ENCODE measurements at places on chromosomes 11 and 22. TPM values are rescaled to one million over a fixed set of nuclear protein-coding genes. Genes with fewer than 3 reads are reported as not detected.

DNA sequence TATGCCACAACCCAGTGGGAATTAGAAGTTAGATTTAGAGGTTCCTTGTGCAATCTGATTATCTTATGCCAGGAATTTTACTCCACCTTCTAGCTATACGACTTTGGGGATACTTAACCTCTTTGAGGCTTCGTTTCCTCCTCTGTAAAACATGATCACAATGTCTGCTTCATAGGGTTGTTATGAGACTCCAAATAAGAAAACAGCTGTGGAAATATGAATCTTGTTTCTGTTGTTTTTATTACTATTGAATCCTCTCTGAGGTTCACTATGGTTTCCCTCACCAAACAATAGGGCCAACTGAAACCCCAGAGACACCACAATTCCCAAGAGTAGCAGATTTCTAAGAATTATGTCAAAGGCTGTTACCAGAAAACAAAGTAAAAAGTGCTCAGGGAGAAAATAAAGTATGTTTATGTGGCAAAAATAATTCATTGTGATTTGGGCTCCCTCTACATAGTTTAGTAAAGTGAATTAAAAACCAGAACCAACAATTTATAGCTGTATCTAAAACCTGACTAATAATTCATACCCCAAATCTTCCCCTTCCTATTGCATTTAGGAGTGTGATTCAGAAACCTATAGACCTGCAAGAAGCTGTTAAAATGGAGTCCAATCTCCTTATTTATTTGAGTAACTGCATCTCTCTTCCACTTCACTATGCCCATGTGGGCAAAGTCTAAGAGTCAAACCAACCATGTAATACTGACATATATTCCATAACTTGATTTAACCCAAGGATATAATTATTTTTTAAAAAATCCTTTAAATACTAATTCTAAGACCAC lies 38.4 kb downstream of the AMBRA1 start:
- DNase-seq, result peak; percentile 65

DNA sequence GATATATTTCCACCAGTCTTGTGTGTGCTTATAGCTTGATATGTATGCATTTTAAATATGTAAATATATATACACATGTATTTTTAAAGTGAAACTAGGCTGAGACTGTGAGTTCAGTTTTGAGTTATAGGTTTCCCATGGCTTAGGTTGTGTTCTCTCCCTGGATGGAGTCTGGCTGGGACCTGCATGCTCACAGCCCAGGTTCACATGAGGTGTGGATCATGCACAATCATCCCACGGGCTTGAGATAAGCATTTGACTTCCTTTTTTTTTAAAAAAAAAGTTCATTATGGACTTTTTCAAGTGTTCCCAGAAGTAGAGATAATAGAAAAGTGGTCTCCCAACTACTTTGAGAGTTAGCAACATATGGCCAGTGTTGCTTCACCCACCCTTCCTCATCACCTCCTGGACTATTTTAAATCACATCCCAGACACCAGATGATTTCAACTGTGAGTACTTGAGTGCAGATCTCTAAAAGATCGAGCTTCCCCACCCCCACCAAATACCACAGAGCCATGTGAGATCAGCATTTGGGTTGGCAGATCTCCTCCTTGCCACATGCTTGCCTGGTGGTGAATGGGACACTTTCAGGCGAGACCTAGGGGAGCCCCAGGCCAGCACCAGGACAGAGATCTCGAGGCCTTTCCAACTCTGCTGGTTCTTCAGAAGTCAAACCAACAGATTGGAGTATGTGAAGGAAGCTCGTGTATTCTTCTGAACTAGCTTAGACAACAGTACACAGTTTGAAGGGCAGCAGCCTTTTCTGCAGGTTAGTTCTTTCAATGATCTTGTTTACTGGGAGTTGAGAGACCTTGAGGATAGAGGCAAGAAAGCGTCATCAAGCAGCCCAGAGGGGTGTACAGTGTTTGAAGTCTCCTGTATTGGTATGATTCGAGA lies 15.9 kb downstream of the MED15 start:
- DNase-seq, result peak; percentile 40

DNA sequence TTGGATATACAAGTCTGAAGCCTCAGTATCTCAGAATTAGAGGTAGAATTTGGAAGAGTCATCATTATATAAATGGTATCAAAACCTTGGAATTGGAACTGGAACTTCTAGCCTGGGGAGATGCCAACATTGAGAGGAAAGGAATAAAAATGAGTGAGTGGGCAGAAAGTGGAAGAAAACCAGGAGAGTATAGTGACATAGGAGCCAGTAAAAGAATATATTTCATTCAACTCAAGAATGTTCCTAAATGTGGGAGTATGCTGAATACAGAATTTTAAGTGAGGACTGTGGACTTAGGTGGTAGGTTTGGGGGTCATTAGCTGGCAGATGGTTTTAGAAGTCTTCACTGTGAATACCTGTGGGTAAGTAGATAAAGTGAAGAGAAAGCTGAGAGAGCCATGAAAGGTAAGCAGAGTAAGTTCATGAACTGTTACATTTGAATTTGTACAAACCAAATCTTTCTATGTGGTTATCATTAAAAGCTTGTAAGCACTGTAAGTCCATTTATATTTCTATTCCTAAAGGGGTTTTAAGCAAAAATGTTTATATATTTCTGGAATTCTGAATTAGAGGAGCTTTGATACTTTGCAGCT lies 60.2 kb downstream of the PDHX start:
- no peak for DNase-seq

Gene OTOG
- total RNA-seq, result not detected

DNA sequence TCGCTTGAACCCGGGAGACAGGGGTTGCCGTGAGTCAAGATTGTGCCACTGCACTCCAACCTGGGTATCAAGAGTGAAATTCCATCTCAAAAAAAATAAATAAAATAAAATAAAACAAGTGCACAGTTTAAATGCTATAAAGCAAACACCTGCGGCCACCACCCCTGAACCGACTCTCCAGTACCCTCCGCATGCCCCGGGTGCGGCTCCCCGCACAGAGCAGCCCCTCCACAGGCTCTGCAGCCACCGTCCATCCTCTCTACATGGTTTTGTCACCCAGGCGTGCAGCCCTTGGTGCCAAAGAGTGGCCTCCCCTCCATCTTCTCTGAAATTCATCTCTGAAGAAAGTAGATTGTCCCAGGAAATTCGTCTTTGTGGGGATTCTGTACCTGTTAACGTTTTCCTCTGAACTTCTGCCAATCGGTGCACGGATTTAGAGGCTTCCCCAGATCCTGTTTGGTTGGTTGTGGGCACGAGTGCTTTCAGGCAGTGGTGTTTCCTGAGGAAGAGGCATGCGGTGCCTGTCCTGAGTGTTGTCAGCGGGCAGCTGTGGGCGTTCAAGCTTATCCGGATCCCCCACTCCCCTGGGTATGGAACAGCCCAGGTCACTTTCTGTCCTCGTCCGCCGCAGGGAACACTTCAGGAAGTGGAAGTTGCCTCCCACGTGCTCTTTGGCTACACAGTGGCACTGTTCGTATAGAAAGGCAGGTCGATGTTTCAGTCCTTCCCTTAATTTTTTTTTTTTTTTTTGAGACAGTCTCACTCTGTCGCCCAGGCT lies 4.1 kb downstream of the MIOX start:
- no peak for DNase-seq

Measured in activated CD8-positive, alpha-beta T cell treated with anti-CD3 and anti-CD28 coated beads, Interleukin-2, amount 10 ng/mL, durations not matched to agents 7 days and 5 days (primary cell).